ENCODE measurements at places on chromosomes 11 and 22.

DNA sequence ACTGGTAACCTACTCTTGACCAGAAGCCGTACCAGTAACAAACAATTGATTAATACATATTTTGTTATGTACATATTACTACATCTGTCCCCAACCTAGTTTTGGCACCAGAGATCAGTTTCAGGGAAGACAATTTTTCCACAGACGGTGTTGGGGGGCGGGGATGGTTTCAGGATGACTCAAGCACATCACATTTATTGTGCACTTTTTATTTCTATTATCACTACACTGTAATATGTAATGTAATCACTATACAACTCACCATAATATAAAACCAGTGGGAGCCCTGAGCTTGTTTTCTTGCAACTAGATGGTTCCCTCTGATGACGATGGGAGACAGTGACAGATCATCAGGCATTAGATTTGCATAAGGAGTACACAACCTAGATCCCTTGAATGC is 15.5 kb downstream of the DGCR8 start:
- DNase-seq = no peak

DNA sequence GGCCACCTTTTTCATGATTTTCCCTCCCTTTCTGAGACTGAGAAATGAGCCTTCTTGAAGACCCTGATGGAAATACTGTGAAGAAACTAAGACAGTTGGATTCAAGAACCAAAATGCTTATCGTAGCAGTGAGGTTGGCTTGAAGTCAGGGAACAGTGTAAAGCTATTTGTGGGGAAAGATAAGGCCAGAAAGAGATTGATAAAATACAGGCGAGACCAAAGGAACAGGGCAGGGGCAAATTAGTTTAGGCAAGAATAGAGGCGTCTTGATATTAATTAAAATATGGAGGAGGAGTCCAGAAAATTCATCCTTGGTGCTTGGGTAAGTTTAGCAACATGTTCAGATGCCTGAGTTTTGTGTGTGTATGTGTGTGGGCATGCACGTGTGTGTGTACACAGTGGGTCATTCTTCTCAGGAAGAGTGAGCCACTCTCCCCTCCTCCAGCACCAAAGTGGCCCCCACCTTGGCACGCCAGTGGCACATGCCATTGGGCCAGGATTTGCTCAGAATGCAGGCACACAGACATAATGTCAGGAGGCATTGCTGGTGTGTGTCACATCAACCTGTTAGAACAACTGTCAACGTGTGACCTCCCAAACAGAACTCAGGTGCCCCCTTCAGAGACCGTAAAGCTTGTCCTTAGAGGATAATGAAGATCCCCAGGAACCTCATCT is 3.9 kb upstream of the EHF start:
- DNase-seq = no peak

DNA sequence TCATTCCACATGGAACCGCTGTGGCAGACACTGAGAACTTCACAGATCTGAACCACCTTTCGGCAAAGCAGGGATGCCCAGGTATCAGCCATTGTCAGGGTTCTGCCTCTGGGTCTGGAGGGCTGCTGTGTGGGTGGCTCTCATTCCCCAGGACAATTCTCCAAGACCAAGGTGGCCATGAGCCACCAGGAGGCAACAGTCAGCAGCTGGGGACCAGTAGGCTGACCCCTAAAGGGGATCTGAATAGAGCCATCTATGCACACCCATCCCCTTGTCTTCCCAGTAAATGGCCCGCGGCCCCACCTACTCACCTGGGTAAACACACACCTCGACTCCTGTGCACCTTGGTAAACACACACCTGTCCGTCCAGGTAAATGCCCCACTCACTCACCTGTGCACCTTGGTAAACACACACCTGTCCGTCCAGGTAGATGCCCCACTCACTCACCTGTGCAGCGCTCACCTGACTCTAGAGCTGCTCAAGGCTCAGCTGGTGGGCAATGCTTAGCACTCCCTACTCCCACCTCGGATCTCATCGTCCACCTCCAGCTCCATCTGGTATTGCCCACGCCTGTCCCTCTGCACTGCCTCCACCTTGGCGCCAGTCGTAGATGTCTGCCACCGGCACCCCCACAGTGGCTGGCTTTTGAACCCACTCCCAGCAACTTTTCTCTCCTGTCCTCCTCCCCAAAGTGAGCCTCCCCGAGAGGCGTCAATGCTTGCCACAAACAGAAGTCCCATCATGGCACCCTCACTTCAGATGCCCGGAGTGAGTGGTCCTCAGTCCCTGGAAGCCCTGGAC is 10.2 kb downstream of the SLC25A1 start:
- DNase-seq = no peak

DNA sequence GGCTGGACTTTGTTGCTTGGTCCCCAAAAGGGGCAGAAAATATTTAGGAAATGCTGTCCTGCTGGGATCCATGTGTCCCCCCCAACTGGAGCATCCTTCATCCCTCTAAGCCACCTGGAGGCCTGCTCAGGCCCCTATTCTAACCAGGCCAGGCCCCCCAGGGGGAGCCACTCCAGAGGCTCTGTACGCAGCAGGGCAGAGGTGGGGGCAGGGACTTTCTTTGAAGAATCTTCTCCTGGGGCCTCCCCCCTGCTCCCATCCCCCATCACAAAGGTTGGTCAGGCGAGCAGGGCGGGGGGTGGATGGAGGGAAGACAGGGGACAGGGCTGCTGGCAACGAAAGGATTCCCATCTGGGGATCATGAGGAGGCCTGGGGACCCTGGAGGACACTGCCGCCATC is 170.8 kb downstream of the MN1 start:
- DNase-seq = no peak

- no peak for DNase-seq
Measured at GRCh38 chr11:103486604-103487003, 377.4 kb downstream of the DYNC2H1 start.

DNA sequence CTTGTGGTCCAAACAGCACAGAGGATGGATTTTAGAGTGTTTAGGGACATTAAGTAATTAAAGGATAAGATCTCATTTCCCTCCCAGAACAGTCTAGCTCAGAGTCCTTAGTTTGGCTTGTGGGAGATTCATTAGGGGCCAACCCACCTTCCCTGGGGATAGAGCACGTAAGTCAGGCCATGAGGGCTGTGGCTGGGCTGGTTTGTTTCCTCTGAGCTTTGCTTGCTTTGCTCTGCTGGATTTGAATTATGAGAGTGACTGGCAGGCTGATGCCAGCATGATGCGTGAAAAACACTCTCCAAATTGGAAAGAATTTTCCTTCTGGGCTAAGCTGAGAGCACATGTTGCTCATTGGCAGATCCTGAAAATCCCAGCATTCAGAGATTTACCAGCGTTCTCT is 84.7 kb upstream of the HEPHL1 start:
- DNase-seq = no peak

GRCh38 chr11:36431429-36432092 is 78.5 kb downstream of the TRAF6 start:
- DNase-seq = peak; percentile 57

DNA sequence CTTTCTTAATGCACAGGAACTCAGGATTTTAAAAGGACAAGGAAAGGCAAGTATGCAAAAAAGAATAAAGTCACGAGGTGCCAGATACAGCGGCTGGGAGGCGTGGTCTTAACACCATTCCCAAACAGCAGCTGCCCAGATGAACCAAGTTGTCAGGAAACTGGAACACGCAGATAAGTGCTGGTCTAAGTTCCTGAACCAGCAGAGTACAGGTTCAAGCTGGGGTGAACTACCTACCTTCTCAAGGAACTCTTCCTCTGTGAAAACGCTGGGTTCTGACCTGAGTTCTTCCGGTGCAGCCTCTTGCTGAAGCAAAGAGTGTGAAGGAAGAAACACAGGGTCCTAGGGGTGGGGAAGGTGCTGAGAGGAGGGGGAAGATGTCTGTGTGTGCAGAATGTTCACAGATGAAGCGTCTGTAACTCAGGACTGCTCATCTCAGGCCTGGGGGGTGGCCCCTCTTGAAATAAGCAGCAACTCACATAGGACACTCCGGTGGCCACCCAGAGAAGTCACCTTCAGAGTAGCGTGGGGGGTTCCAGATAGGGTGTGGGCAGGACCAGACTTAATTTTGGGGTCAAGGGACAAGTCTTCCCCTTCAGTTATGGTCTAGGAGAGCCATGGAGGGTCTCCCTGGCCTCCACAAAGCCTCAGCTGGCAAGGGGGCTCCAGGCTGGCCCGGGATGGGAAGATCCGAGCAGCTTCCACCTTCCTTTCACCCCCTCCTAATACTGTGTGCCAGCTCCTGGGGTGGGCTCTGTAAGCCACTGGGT is 3.2 kb downstream of the TPST2 start:
- DNase-seq = peak; percentile 31

DNA sequence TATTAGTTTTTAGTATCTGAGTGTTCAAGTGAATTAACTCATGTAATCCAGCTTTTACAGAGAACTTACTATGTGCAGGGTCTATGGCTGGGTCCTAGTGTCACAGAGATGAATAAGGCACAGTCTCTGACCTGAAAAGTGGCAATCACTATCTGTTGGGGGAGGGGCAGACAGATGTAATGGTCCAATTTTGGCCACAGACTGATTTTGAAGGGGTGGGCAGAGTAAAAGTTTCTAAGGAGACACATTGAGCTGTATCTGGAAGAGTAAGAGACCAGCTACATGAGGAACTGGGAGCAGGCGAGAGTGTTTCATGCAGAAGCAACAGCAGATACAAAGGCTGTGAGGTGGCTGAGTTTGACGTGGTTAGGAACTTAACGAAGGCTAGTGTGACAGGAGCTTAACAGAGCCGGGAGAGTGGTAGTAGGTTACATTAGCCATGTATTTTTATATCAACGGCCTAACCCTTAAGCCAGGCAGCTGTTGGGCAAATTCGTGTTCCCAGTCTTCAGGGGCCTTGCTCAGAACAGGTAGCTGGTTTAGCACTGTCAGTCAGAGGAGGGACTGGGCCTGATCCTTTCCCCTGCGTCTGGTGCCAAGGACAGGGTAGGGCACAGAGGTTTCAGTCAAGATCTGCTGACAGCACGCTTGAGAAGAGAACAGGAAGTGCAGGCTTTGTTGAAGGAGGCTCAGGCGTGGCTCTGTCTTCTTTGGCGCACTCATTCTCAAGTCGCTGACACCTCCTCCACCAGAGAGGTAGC is 1.4 kb upstream of the STIM1 start:
- peak; percentile 81 for DNase-seq

- DNase-seq = no peak
Measured at GRCh38 chr11:128174465-128175291, 412.7 kb downstream of the ETS1 start.

DNA sequence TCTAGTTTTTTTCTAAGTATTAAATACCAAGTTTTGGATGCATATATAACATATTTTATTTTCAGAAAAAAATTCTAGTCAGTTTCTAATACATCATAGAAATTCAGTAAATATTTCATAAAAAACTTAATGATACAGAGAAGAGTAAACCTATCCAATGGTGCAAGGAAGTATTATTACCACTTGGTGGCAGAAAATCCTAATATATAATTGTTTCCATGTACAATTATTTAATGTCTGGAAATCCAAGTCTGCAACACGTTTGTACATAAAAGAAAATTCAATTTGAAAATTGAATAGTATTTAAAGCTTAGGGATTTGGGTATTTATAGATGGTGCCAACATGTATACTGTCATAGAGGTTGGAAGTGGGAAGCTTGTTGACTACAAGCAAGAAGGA is 127.0 kb downstream of the TRPC6 start:
- no peak for DNase-seq

- DNase-seq = peak; percentile 57
Measured at GRCh38 chr11:134027671-134028070, 41.2 kb upstream of the JAM3 start.

DNA sequence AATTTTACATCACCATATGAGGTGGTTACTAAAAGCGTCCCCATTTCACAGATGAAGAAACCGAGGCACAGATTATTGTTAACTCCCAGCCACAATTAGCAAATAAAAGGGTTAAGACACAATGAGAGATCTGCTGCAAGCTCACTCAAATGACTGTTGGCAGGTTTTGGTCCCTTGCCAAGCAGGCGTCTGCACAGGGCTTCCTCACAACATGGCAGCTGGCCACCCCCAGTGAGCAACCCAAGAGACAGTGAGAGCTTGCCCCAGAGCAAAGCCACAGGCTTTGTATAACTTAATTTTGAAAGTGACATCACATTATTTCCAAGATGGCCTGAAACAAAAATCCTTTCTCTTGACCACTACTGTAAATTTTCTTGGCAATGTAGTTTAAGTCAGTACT is 217.6 kb downstream of the NTM start:
- DNase-seq = no peak

- DNase-seq = no peak
Measured at GRCh38 chr11:19026862-19027261, 33.7 kb downstream of the MRGPRX2 start.

GRCh38 chr11:128711136-128711535 is 17.3 kb downstream of the FLI1 start:
- no peak for DNase-seq

DNA sequence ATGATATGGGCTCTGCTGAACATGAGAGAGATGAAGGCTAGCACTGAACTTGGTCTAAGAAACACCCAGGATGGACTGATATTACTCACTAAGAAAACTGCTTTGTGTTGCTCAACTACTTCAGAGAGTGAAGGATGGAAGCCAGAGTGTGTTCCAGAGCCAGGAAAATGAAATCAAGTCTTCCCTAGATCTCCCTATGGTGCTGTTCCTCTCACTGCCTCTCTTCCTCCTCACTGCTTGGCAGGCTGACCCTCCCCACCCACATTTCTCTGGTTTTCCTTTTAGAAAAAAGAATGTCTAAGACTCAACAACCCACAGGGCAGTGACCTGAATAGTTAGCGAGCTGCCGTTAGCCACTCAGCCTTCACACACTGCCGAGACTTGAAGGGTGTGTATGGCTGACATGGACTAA is 65.6 kb downstream of the CCDC81 start:
- DNase-seq = no peak

DNA sequence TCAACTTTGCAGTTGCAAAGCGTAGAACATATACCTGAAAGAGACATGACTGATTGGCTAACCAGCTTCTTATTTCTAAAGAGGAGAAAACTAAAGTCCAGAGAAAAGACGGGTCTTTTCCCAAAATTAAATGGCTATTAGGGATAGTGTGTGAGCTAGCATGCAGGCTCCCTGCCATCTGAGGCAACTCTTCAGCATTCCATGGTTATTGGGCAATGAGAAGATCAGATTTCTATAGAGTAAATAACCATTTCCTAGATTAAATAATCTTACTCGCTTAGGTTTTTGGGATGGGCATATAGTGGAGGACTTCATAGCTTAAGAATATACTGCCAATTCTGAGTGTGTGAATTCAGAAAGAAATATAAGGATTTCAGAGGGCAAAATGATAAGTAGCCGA is 95.0 kb downstream of the PDHX start:
- no peak for DNase-seq

- peak; percentile 39 for DNase-seq
Measured at GRCh38 chr11:3916962-3917361, 61.5 kb downstream of the STIM1 start.

GRCh38 chr22:22164541-22165272 is 79.9 kb upstream of the VPREB1 start:
- DNase-seq = no peak

GRCh38 chr11:33237039-33237597 is 20.1 kb upstream of the HIPK3 start:
- no peak for DNase-seq

GRCh38 chr11:18776324-18776723 is 15.3 kb downstream of the PTPN5 start:
- no peak for DNase-seq

DNA sequence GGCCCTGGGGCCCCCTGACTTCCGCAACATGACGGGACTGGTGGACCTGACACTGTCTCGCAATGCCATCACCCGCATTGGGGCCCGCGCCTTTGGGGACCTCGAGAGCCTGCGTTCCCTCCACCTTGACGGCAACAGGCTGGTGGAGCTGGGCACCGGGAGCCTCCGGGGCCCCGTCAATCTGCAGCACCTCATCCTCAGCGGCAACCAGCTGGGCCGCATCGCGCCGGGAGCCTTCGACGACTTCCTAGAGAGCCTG is 992 bp downstream of the LRFN4 start:
- DNase-seq = no peak

- DNase-seq = no peak
Measured at GRCh38 chr11:118294053-118294452, 10.5 kb upstream of the CD3E start.
